Activated CD8-positive, alpha-beta T cell treated with anti-CD3 and anti-CD28 coated beads, Interleukin-2, amount 10 ng/mL, durations not matched to agents 7 days and 5 days (primary cell): ENCODE measurements at places on chromosomes 5 and 9. TPM values are rescaled to one million over a fixed set of nuclear protein-coding genes. Genes with fewer than 3 reads are reported as not detected.

GRCh38 chr5:129216001-129216400, 121.5 kb downstream of the ISOC1 start:
- DNase-seq: no peak
- no peaks in the 10 kb centered on the region for H3K4me1 ChIP-seq
- H3K27ac ChIP-seq: no peak overlapping the region
- no peaks in the 10 kb centered on the region for H3K27me3 ChIP-seq
- no peaks in the 10 kb centered on the region for H3K36me3 ChIP-seq

DNA sequence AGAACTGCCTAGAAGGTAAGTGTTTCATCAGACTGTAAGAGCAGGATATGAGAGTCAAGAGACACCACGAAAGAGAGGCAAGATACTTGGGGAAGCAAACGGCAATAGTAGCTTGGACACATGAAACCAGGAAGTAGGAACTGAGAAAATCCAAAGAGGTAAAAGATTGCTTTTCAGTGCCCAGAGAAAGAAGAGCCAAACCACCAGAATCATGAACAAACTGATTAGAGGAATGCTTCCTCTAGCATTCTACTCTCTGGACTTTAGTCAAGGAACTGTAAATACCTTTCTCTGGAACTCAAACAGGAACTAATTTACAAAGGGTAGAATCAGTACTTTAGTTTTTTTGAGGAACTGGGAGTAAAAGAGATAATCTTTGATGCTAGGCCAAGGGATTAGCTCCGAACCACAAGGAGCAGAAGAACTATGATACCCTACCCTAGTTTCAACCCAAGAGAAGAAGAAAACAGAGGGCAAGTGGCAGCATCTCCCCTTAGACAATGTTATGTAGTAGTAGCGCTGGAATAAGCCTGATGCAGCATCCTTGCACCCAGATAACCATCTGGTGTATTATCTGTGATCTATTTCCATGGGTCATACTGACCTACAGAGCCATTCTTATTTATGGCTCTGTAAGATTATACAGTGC, 41.3 kb downstream of the EFCAB9 start:
- no peak overlapping the region for H3K27ac ChIP-seq
- H3K4me1 ChIP-seq: peaks cover 42% of the 10 kb centered on the region
- no peak for DNase-seq
- H3K36me3 ChIP-seq: peaks cover 31% of the 10 kb centered on the region
- H3K4me3 ChIP-seq: no peak overlapping the region

- H3K4me3 ChIP-seq: no peak overlapping the region
- DNase-seq: no peak
- peaks cover 3% of the 10 kb centered on the region for H3K27me3 ChIP-seq
- H3K4me1 ChIP-seq: no peaks in the 10 kb centered on the region
- H3K27ac ChIP-seq: no peak overlapping the region
These were observed 179.2 kb downstream of the RFK start for GRCh38 chr9:76215066-76215465.

The PRUNE2 gene
- 0.16 TPM for total RNA-seq

DNA sequence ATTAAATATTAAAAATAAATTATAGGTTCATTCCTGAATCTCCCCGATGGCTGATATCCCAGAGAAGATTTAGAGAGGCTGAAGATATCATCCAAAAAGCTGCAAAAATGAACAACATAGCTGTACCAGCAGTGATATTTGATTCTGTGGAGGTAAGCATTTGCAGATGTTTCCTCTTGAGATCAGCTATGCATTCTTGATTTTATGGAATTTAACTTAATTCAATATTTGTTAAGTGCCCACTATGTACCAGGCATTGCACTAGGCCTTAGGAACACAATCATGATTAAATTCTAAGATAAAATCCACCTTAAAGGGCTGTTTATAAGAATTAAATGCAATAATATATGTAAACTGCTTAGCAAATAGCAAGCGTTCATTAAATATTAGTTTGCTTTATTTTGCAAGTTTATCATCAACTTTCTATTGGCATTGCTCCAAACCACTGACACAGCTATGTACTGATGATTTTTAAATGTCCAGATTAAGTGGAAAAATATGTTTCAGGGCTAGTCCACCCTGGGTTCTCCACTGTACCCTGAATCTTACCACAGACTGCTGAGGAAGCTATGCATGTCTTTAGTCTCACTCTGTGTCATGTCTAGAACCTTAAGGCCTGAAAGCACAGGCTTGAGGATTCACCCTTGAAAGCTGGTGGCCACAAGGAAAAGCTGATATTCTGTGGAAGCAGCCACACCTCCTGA, 33.2 kb downstream of the SLC22A4 start:
- H3K27me3 ChIP-seq: no peaks in the 10 kb centered on the region
- no peak for DNase-seq
- no peaks in the 10 kb centered on the region for H3K36me3 ChIP-seq
- no peak overlapping the region for H3K27ac ChIP-seq

DNA sequence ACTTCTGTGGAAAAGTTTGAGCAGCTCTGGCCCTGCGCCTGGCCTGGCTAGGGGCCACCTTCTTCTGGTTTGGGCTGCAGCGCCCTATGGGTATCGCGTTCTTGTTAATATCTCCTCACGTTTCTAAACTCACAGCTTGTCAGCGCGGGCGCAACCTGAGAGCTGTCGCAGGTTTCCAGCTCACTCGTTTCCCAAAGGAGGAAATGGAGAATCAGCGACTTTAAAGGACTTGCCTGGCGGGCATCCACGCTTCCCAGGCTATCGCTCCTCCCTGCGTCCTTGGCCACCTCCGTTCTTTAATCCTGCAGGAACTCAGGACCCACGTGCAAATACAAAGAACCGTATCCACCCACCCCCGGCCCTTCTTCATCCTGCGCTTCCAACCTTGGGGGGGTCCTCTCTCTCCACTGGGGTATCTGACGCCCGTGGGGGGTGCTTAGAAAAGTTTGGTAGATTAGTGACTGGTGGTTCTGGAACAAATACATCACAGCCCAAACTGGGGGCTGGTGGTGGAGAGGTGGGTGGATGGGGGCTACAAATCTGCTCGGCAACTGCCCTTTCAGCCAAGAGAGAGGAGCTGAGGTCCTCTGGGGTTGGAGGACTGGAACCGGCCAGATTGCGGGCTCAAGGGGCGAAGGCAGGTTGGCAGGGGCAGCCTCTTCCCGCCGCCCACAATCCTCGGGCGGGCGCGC, 578 bp upstream of the PSAT1 start:
- H3K4me3 ChIP-seq: peak overlapping the region; percentile 85
- peak overlapping the region; percentile 95 for H3K27ac ChIP-seq
- H3K36me3 ChIP-seq: peaks cover 26% of the 10 kb centered on the region
- peaks cover 60% of the 10 kb centered on the region for H3K4me1 ChIP-seq

DNA sequence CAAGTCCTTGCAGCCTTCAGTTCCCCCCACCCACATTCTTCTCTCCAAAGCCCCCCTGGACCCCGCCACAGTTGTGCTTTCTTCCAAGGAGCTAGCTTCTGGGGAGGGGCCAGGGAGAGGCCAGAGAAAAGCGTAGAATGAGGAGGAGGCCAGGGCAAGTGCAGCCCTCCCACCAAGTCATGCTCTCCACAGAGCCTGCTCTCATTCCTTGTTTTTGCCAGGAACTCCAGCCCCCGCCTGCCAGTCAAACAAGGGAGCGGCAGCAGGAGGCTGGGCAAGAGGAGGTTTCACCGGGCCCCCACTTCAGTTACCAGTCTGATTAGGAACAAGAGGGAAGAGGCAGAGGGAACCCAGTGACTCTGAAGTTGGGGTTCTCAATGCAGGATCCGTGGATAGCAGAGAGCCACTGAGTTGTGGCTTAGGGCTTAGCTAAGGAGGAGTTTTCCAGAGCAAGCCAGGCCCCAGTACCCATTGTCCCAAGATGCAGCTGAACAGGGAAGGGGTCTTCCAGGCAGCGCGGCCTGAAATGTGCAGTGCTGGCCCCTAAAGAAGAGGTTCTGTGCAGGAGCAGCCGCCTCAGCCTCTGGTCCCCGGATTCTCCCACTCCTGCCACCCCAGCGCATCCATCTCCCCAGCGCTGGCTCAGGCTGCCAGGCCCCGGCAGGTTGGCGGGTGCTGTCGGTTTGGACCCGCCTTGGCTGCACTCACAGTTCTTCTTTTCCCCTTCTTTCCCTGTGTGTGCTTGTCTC, 120.6 kb downstream of the DAB2IP start:
- no peak overlapping the region for H3K27ac ChIP-seq
- H3K4me1 ChIP-seq: no peaks in the 10 kb centered on the region

DNA sequence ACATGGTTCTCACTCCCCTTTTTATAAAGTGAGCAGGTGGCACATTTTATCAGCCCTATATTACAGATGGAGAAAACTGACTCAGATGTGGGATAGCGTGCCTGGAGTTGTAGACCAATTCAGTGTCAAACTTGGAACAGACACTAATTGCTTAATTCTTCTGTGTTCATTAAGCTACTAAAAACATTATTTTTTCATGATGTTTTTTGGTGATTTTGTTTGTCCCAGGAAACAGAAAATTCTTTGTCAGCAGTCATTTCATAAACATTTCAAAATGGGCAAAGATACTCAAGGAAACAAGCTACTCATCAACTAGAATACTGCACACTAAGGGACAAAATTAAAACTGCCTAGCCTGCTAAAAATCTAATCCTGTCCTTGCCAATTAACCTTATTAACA, 2.2 kb downstream of the ABHD17B start:
- peaks cover 55% of the 10 kb centered on the region for H3K4me1 ChIP-seq
- no peaks in the 10 kb centered on the region for H3K27me3 ChIP-seq
- H3K4me3 ChIP-seq: peak overlapping the region; percentile 100
- no peak for DNase-seq
- peak overlapping the region; percentile 89 for H3K27ac ChIP-seq

- no peaks in the 10 kb centered on the region for H3K36me3 ChIP-seq
- H3K4me1 ChIP-seq: peaks cover 4% of the 10 kb centered on the region
- no peak overlapping the region for H3K27ac ChIP-seq
- H3K27me3 ChIP-seq: no peaks in the 10 kb centered on the region
These were observed 57.4 kb upstream of the ANKRD55 start for GRCh38 chr5:56290378-56291078.
